ENCODE measurements at places on chromosomes 13 and 19.

DNA sequence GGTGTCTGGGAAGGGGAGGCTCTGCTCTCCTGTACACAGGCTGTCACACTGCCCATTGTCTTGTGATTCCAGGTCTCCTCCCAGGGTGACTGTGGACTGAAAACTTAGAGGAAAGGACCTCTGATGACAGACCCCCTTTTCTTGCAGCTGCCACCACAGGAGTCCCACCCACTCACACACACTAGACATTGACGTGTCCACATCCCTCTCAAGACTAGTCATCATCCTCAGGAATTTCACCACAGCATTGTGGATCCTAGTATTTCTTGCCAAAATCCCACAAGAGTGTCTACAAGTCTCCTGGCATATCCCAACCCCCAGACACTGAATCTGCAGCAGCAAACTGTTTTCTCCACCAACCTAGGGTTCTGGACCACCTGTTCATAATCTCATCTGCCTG is 5.3 kb downstream of the ZNF85 start:
- DNase-seq: no peak

- no peak for DNase-seq
Observed at GRCh38 chr13:101298517-101298916, 117.8 kb downstream of the NALCN start.

GRCh38 chr19:33487901-33488800 is 33.4 kb downstream of the PEPD start:
- no peak for DNase-seq

- no peak for DNase-seq
Observed at GRCh38 chr13:24279327-24280110, 29.9 kb upstream of the C1QTNF9 start.

DNA sequence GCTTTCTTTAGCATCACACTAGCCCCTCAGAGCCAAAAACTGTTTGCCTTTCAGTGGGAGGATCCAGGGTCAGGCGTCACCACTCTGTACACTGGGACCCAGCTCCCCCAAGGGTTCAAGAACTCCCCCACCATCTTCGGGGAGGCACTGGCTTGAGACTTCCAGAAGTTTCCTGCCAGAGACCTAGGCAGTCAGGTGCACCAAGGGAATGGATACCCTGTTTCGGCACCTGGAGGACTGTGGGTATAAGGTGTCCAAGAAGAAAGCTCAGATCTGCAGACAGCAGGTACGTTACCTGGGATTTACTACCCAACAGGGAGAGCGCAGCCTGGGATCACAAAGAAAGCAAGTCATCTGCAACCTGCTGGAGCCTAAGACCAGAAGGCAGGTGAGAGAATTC is 603.0 kb downstream of the UQCRFS1 start:
- DNase-seq: peak; percentile 32

DNA sequence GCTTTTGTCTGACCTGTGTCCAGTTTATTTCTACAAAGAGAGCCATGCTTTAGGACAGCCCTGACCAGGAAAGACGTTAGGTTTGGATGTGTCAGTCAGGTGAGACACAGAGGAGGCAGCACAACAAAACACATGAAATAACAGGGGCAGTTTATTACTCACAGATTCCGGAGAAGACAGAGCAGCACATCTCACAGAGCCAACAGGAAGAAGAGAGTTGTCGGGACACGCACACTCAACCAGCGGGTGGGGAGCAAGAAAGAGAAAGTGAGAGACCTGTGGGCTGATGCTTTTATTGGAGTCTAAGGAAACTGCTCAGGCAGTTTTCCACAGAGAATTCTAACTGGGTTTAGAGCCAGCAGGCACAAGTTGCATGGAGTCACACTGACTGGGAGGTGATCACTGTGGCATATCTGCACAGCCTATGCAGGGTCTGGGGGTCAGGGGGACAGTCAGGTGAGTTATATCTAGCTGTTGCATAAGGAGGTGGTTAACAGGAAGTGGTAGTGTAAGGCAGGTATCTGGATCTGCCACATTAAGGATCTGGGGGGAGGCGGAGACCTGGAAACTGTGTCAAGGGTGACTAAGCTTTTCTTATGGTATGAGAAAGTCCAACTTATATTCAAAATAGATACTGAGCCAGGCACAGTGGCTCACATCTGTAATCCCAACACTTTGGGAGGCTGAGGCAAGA is 24.1 kb upstream of the CEACAM20 start:
- no peak for DNase-seq

DNA sequence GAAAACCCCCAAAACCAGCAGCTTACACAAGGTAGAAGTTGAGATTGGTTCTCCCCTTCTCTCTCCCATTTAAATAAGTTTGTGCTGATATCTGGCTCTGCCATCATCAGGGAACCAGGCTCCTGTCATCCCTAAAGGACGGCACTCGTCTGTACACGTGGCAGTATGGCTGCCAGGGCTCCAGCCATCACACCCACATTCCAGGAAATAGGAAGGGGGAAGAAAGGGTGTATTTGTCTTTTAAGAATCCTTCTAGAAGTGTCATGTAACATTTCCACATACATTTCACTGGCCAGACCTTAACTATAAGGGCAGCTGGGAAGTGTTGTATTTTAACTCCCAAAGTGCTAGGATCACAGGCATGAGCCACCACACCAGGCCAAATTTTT is 10.1 kb downstream of the SPC24 start:
- no peak for DNase-seq

DNA sequence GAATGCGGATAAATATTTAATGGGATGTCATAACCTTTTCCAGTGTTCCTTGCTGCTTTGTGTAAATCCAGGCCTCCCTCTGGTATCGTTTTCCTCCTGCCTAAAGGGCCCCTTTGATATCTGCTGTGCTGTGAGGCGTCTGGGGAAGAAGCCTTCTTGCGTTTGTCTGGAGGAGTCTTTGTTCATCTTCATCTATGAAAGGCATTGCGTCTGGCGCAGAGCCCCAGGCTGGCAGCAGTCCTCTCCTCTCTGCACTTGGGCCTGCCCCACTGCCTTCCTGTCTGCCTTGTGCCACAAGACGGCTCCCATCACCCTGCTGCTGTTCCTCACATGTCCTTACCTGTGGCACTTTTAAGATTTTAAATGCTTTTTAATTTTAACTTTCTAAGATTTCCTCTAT is 9.8 kb downstream of the PROZ start:
- no peak for DNase-seq

GRCh38 chr13:114228176-114228575 is 6.5 kb upstream of the CDC16 start:
- no peak for DNase-seq

DNA sequence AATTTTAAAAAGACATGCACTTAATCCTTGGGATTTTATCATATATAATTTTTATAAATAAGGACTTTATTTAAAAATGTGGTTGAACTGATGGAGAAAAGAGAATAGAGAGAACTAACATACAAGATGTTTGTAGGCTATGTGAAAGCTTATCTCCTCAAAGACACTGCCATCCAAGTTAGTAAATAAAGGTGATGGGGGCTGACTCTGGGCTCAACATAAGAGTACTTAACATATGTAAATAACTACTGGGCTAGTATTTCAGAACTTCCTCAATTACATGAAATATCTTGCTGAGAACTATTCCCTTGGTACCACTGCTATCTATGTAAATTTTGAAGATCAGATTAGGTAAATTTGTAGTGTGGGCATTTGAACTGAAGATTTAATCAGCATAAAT is 1017.3 kb upstream of the PCDH20 start:
- DNase-seq: no peak

DNA sequence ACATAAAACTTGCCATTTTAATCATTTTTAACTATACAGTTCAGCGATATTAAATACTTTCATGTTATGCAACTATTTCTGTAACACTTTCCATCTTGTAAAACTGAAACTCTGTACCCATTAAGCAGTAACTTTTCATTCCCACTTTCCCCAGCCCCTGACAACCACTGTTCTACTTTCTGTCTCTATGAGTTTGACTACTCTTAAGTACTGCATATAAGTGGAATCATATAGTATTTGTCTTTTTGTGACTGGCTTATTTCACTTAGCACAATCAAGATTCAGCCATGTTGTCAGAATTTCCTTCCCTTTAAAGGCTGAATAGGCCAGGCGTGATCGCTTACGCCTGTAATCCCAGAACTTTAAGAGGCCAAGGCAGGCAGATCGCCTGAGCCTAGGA is 56.2 kb downstream of the ARHGAP35 start:
- no peak for DNase-seq

- no peak for DNase-seq
Observed at GRCh38 chr13:92175330-92175729, 776.9 kb downstream of the GPC5 start.

DNA sequence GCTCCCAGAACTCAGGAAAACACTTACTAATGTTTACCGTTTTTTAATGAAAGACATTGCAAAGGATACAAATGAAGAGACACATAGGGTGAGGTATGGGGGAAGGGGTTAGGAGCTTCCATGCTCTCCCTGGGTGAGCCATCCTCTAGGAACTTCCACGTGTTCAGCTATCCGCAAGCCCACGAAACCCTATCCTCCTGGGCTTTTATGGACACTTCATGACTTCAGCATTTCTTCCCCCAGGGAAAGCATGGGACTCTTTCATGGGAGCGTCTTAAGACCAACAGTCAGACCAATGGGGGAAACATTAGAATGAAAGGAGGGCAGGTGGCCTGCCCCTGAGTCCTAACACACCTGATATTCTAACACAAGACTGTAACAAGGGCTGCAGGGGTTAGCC is 6.6 kb upstream of the ESD start:
- DNase-seq: no peak

DNA sequence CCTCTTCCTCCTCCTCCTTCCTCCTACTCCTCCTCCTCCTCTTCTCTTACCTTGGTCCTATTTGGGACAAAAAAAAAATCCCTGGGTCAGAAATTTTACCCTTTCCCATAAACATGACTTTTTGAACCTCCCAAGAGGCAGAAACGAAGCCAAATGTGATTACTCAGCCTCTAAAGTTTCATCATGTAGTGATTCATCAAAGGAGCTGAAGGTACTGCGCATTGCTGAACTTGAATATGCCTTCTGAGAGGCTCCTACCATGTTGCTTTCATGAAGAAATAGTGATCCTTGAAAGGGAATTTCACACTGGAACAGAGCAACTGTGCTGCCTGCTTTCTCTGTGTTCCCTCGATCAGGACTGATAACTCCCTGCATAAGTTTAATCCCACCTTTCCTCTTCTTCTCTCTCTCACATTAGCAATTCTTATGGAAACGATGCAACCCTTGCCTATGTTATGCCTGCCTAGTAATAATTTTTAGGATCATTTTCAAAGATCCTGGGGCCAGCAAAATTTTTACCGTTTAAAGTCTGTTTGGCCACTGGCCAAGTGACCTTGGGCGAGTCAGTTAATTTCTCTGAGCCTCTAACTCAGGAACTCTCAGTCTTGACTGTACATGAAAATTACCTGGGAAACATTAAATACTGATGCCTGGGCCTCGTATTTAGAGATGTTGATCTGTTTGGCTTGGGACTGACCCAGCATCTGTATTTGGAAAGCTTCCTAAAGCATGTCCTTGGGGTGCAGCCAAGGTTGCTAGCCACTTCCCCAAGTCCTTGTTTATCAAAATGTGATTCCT is 149.5 kb downstream of the DCT start:
- peak; percentile 64 for DNase-seq

DNA sequence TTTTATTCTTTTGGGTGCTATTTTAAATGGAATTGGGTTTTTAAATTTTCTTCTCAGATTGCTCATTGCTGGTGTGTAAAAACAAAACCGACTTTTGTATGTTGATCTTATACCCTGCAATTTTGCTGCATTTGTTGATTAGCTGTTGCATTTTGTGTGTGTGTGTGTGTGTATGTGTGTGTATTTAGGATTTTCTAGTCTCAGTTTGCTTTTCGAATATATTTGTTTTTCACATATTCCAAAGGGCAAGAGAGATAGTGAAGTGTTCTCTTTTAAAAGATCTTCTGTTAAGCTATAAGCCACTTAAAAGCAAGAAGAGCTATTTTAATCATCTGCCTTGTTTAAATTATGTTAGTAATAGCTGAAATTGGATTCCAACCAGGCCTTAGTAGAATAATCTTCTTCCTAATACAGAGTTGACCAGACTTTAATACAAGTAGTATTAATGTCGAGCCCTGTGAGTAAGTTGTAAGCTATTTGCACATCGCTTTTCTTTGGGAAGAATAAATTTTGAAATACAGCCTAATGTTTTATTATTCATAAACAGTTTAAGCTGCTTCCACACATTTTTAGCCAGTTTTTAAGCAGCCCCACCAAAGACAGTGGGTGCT is 57.4 kb downstream of the TM9SF2 start:
- no peak for DNase-seq

DNA sequence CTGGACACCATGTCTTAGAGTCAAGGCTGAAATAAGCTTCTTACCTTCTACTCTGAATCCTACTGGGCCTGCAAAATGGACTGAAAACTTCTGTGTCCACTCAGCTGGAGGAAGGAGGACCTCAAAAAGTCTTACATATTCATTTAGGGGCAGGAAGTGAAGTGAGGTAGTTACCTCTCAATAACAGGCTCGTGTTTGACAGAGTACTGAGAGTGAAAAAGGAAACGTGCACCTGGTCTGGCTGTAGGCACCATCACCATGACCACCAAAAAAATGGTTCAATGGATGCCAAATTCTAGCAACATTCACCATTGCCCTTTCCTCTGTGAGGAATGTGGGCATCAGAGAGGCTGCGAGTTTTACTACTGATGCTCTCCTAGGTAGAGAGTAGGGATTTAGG is 176.2 kb downstream of the RFC3 start:
- DNase-seq: no peak

GRCh38 chr13:40979232-40979631 is 39.9 kb downstream of the ELF1 start:
- DNase-seq: no peak

DNA sequence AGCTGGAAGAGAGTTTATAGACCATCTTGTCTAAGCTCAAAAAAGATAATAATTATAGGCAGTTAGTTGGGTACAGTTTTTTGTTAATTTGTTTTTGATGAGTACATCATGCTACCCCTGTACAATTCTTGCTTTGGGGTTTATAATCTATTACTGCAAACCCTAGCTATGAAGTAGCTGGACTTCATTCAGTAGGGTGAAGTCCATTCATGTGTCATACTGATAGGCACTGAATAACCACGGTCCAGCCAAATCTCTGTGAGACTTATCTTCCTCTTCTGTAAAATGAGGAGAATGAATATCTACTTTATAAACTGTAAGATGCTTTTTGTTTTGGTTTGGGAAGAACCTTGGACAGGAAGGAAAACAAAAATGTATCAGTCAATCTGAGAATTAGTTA is 19.5 kb downstream of the SLC46A3 start:
- DNase-seq: no peak
